Neural progenitor cell (in vitro differentiated cells): ENCODE measurements at places on chromosomes 5 and 9.

- DNase-seq = no peak
Observed at GRCh38 chr9:105483618-105484017, 35.8 kb downstream of the FSD1L start.

GRCh38 chr5:17340379-17340778 lies 122.9 kb downstream of the BASP1 start:
- no peak for DNase-seq

DNA sequence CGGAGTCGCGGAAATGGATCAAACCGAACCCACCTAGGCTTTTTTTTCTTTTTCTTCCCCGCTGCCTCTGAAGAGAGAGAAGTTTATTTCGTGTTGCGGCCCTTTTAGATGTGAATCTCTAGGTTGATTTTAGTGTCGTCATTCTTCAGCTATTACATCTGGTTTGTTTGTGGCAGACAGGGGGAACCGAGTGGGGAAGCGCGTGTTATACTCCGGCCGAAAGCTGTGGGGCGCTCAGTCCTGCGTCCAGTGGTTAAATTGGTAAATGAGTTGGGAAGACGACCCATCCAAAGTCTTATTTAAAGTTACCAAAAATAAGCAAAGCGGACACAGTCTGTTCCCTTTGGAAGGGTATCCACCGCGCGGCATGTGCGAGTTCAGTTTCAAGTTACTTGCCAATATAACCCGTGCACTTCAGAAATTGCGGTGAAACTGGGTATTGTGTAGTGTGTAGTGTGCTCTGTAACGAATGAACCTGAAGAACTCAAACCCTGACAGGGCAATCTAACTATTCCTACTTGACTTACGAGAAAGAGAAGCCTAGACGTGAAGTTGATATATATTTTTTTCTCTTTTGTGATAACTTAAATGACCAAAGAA lies 1.3 kb downstream of the MAN2A1 start:
- peak; percentile 68 for DNase-seq

DNA sequence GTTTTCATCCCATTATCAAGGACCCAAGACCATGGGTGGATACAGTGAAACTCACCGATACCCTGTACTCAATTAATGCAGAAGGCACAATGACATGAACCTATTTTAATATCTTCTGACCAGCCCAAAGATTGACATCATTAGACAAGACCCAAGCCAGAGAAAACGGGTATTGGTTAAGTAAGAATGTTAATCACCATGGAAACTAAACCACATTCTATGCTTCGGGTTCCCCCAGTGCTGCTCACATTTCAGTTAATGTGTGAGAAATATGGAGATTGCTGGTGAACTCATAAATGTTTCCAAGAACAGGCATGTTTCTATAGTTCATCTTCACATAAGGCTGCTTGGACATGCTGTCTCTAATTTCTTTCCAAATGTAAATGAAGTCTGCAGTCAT lies 77.0 kb downstream of the IRX2 start:
- DNase-seq = no peak

- no peak for DNase-seq
Observed at GRCh38 chr9:34408173-34408572, 31.5 kb upstream of the MYORG start.

- DNase-seq = peak; percentile 7
Observed at GRCh38 chr9:96565671-96566497, 53.8 kb downstream of the CDC14B start.

GRCh38 chr9:104805441-104805840 lies 41.5 kb downstream of the NIPSNAP3B start:
- DNase-seq = no peak

GRCh38 chr5:150449517-150450339 lies at the start of gene RPS14:
TSS of gene RPS14 (minus strand) at chr5:150449739. CDS start at chr5:150447733, 2,006 bp downstream.
- DNase-seq = peak; percentile 93
